ENCODE measurements at places on chromosomes 11 and 22.

DNA sequence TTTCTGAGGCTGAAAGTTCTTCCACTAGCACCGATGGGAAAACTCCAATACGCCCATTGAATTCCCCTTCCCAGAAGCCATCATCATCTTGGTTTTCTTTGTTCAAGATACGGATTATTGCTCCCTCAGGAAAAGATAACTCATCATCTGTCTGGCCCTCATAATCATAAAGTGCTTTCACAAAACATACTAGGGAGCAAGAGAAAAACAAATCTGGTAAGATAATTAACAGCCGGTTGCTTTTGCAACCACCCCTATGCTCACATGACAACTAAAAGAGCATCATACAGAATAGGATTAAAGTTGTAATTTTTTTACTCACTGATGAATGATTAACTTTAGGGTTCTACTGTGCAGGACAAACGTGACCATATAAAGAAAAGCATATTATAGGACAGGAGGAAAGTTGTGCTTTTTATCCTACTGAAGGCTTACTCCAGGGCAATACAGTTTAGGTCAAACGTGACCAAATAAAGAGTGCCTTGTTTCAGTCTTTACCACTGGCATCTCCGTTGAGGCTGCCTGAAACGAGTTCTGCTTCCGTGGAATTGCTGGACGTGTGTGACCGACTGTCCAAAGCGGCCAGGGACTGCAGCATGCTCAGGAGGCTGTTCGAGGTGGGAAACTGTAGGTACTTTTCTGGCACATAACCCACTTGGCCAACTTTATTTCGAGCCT, 28.6 kb downstream of the ATG16L2 start:
- DNase-seq = no peak

DNA sequence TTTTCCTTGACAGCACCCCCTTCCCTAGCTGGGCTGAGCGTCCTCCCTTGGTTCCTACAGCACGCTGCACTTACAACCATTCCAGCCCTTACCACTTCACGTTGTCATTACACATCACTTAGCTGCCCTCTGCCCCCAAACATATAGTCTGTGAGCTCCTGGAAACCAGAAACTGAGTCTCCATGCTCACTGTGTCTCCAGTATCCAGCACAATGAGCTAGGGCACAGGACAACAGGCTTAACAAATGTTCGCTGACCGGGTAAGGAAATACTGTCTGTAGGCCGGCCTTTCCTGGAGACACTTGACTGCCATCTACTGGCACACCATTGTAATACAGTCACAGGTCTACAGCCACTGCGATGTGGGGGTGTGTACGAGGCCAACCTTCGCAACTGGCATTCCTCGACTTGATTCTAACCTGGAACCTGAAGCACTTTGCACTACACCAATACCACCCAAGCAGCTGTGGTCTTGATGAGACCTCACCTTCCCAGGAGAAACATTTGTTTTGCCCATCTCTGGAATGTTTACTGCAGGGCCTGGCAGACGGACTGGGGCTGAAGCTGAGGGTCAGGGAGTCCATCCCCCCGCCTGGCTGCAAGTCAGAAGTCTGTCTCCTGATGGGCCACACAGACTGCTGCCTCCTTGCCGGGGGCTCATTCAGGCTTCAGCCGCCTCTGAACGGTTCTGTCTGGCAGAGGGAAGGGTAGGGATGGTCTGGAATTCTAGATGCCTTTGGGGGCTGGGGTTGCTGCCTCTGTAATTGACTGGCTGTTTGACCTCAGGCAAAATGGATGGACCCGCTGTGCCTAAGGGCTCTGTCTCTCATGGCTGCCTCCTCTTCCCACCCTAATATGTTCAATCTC, 72.0 kb downstream of the SYN3 start:
- no peak for DNase-seq

DNA sequence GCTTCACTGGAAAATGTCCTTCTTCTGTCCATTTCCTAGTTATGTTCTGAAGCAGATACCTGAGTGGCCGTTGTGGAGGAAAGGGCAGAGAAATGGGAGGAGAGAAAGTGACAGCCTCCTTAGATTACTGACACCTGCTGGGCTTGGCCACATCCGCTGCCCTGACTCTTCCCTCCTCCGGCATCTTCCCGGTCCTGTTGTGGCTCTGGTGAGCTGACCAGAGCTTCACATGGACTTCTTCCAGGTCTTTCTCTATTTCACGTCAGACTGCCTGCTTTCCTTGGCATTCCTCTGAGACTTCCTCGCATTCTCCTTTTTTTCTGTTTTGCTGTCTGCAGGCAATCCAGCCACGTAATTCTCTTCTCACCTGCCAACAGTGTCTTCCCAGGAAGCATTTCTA, 138.7 kb upstream of the E2F8 start:
- DNase-seq = no peak

DNA sequence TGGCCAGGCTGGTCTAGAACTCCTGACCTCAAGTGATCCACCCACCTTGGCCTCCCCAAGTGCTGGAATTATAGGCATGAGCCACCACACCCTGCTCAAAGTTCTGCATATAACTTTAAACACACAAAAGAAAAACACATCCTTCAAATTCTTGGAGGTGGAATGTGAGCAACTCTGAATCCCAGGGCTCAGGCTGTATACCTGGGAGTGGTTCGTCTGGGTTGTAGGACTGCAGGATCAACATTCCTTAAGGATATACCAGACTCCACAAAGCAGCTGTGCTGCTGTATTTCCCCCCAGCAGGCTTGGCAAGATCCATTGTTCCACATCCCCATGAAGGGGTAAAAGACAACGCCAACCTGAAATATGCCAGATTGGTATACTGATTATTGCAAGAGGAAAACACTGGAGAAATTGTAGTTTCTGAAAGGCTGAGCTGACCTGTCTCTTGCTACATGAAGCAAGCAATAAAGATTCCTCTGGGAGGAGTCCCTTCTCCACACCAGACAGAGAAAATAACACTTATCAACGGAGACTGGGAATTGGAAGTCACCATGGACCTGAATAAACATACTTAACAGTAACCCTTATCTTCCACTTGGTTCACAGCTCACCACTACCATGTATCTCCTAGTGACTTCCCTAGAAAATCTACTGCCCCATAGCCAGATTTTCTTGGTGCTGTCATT, 12.2 kb upstream of the RPS3 start:
- no peak for DNase-seq

- DNase-seq = no peak
These were observed 3.9 kb downstream of the DGKZ start for GRCh38 chr11:46351148-46351547.

- DNase-seq = no peak
These were observed 63.3 kb downstream of the KCNQ1 start for GRCh38 chr11:2507945-2508749.

GRCh38 chr22:27378995-27379394, 422.6 kb downstream of the MN1 start:
- DNase-seq = no peak

DNA sequence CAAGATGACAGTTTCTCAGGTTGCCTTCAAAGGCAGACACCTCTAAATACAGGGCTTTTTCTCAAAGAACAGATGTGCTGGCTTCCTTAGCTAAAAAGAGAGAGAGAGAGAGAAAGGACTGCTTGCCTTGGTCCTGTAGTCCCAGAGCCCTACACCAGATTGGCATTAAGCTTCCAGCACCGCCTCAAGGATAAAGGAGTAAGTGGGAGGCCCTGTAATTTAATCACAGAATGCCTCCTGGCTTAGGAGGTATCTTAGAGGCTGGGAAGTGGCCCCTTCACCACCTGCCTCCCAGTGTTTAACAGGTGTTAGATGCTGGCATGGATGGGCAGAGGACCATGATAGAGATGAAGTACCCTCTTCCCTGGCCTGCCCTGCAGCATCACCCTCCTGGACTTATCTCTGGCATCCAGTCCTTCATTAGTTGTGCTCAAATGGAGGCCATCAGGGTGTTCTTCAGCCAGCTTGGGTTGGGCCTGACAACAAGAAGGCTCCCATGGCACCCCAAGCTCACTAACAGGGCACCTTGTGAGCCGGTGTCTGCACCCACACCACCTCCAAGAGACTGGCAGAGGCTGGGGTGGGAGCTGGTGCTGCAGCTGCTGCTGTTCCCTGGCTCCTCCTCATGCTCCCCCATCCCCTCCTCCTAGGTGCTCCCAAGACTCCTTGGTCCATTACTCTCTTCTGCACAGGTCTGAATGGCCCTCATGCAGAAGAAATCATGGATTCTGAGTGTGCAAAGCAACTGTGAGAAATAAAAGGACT, 32.5 kb downstream of the ABCC8 start:
- no peak for DNase-seq

DNA sequence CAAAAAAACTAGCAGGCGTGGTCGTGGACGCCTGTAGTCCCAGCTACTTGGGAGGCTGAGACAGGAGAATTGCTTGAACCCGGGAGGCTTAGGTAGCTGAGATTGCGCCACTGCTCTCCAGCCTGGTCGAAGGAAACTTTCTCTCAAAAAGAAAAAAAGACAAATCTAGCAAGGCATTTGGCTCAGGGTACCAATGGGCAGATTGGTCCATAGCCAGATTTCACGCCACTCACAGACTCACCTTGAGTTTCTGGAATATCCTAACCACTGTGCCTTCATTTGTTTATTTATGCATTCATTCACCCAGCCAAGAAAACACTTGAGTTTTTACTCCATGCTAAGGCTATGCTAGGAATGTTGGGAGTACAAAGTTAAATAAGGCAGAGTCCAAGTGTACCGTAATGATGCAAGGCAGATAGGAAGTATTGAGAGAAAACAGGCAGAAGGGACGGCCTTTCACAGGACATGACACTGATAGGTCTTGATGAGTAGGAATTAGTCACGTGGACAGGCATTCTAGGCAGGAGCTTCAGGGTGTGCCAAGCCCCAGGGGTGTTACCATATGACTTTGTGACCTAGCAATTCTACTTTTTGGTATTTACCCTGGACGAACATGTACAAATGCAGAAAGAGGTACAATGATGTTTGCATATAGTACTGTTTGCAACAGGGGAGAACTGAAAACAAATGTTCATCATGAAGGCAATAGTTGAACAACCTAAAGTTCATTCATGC, 3.0 kb upstream of the PACSIN3 start:
- DNase-seq = no peak

Measured in CD4-positive, alpha-beta memory T cell (primary cell).